AG20443 (cell line): ENCODE measurements at places on chromosomes 16 and 17.
A peak's percentile ranks its signal among the peaks of the same experiment; 100 is the strongest.

- DNase-seq, result peak; percentile 48
These were observed 75.8 kb downstream of the AXIN2 start for GRCh38 chr17:65485388-65486299.

DNA sequence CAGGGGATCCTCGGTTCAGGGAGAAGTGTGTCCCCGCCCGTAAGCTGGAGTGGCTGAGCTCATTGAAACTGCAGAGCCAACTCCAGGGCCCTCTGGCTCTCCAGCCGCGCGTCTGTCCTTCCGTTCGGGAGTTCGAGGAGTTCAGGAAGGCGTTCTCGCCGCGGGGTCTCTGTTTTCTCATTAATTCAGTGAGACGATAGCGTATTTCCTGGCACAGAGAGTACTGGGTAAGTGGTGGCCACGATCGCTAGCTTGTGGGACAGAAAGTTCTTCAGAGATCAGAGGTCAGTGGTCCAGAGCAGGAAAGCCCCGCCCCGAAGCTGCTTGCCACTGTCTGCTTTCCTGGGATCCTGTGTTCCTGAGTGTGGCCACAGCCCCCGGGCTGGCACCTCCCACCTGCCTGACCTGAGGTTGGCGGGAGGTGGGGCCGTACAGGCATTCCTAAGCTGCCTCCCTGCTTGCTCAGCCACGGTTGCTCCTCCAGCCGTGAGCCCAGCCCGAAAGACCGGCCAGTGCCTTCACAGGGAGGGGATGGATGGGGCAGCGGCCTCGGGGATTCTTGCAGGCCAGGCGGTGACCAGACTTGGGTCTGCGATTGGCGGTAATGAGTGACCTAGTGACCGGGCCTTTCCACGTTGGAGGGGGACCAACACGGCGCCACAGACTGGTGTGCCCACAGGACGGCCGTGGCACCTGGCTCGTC, 8.9 kb downstream of the BAIAP2 start:
- no peak for DNase-seq

GRCh38 chr17:16040710-16041251, 41.2 kb downstream of the TTC19 start:
- DNase-seq, result peak; percentile 81

DNA sequence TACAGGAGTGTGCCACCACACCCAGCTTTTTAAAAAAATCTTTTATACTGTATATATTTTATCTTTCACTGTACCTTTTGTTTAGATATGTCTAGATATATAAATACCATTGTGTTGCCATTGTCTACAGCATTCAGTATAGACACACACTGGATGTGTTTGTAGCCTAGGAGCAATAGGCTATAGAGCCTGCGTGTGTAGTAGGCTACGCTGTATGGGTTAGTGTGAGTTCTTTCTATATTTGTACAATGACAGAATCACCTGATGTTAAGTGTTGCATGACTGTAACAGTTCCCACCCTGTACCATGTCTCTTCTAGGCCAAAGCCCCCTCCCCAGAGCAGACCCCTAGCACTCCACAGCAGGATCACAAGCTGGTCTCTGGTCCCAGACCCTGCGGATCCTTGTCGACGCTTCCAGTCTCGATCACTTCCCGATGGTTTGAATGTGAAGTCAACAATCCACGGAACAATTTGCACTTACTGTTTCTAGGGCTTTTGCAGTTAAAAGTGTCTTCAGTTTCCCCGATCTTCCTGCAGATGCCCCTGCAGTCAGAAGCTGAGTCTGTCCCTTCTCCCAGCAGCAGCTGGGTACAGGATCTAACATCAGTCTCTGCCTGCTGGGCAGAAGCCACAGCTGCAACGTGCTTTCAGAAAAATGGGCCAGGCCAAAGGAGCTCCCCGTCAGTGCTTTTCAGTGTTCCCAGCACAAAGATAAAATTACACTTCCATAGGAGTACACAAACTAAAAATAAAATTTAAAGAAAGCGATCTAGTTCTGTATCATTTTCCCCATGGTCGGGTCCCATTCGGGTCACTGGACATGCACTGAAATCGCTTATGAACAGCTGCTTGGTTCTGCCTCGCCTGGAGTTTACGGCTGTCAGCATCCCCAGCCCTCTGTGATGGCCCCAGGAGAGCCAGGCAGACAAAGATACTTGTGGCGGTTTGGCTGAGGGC, 35.4 kb downstream of the ADAM11 start:
- DNase-seq, result no peak

- no peak for DNase-seq
These were observed 133.5 kb upstream of the FOXF1 start for GRCh38 chr16:86376837-86377236.

- DNase-seq, result no peak
These were observed 167.7 kb downstream of the COPRS start for GRCh38 chr17:31691251-31691905.

GRCh38 chr17:81471818-81472456, 40.7 kb downstream of the ACTG1 start:
- peak; percentile 97 for DNase-seq

- peak; percentile 96 for DNase-seq
These were observed 804 bp downstream of the TGFB1I1 start for GRCh38 chr16:31472709-31473203.

GRCh38 chr16:68750193-68750695, 13.2 kb downstream of the CDH1 start:
- DNase-seq, result no peak

GRCh38 chr16:26050472-26050871, 358.7 kb downstream of the HS3ST4 start:
- DNase-seq, result no peak

DNA sequence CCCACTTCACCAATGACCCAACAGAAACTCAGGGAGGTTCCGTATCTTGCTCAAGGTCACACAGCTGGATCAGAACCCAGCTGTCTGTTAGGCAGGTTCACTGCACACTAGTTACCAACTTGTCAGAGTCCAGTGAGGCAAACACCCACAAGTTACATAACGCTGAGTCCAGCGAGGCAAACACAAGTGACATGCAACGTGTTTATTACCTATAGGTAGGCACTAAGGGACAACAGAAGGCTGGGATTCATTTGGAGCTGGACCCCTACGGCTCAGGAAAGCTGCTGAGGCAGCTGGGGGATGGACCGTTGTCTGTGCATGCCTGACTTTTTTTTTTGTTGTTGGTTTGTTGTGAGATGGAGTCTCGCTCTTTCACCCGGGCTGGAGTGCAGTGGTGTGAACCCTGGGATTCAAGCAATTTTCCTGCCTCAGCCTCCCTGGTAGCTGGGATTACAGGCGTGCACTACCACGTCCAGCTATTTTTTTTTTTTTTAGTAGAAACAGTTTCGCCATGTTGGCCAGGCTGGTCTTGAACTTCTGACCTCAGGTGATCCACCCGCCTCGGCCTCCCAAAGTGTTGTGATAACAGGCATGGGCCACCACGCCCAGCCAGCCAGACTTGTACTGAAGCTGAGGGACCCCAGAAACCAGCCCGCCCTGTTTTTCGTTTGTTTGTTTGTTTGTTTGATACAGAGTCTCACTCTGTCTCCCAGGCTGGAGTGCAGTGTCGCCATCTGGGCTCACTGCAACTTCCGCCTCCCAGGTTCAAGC, 1.9 kb upstream of the RSAD1 start:
- no peak for DNase-seq

GRCh38 chr17:57422574-57423164, 166.3 kb downstream of the MSI2 start:
- DNase-seq, result peak; percentile 79

- peak; percentile 76 for DNase-seq
These were observed 210.6 kb downstream of the MAP2K4 start for GRCh38 chr17:12231355-12231682.

DNA sequence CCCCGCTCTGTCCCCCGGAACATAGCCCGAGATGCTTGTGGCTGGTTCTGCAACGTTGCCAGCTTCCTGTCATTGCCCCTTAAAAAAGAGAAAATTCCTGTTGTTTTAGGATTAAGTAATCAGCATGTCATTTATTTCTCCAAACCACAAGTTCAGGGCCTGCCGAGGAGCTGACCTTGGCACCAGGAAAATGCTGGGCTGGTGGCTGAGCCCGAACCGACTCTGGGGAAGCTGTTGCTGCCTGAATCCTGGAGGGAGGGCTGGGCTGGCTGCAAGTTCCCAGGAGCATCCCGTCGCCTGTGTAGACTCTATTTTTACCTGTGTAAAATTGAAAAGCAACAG, 130.9 kb upstream of the FOXF1 start:
- peak; percentile 62 for DNase-seq

DNA sequence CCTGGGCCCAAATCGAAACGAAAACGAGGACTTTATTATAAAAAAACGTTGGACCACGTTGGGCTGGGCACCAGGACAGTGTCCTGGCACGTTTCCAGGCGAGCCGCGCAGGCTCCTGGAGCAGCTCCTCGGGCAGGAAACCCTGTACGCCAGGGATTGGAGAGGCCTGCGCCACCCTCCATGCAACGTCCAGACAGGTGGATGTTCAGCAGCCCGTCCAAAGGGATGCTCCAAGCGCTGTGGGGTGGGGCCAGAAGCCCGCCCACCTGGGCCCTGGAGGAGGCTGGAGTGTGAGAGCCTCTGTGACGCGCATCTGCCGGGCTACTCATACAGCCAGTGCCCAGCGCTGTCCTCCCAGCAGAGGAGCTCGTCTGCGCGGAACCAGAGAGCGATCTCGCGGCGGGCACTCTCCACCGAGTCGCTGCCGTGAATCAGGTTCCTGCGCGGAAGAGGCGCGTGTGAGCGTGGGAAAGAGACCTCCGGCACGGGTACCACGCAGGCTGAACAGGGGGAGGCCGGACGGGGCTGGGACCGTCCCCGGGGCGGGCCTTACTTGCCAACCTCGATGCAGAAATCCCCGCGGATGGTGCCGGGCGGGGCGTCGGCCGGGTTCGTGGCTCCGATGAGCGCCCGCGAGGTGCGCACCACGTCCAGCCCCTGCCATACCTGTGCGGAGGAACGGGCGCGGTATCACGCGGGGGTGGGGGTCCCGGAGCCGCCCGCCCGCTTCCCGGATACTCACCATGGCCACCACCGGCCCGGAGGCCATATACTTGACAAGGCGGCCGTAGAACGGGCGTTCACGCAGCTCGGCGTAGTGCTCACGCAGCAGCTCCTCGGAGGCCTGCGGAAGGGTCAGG, 785 bp downstream of the NME3 start:
- DNase-seq, result peak; percentile 79
